NCI-H1436 (cell line): ENCODE measurements at places on chromosomes 12 and 14.

GRCh38 chr12:91627225-91627624, 444.6 kb upstream of the DCN start:
- DNase-seq = no peak

- DNase-seq = no peak
Measured at GRCh38 chr12:6747216-6747615, 5.7 kb downstream of the MLF2 start.

GRCh38 chr12:108479364-108480070, 35.6 kb upstream of the FICD start:
- no peak for DNase-seq

DNA sequence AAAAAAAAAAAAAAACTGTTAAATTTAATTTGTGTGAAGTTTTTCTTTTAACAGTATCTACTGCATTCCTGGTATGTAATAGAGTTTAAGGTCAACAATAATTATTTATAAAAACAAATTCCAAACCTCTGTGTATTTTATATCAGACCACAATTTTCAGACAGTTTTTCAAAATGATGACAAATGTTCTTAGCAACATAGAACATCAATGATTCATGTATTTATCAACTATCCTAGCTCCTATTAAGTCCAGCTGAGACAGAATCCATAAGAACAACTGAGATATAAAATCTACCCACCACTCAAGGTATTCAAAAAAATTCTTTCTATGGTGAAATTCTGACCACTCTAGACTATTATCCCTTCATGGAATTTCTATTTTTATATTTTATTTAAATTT, 144.5 kb downstream of the EPS8 start:
- no peak for DNase-seq

DNA sequence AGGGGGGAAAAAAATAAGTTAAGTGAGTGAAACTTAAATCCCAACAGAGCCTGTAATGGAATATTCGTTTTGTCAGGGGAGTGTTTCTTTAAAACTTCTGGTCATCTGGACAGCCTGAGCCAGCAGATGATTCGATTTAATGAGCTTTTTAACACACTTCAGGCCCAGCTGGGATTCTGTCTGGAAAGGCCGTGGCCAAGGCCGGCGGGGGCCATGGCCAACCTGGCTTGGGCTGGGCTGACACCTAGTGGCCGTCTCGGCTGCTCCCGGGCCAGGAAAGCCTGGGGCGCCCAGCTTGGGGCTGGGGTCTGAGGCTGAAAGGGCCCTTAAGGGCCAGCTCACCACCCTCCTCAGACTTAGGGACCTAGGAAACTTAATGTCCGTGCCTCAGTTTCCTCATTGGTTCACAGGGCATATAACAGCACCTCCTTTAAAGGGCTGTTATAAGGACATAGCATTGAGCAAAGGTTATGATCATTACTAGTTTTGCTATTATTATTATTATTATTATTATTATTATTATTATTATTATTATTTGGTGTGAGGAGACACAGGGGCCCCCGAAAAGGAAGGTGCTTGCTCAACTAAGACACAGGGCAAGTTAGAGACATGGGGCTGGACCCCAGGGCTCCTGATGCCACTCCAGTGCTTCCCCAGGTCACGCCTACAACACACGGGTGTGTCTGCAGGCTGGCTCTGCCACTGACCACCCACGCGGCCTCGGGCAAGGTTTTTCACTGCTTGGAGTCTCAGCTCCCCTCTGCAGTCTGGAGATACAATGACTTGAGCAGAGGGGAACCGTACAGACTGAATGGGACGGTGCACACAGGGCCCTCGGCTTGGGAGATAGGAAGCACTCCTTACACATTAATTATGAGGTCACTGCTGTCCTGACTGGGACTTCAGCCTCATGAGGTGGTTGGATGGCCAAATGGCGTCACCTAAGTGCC, 84.0 kb downstream of the SYNE3 start:
- no peak for DNase-seq

DNA sequence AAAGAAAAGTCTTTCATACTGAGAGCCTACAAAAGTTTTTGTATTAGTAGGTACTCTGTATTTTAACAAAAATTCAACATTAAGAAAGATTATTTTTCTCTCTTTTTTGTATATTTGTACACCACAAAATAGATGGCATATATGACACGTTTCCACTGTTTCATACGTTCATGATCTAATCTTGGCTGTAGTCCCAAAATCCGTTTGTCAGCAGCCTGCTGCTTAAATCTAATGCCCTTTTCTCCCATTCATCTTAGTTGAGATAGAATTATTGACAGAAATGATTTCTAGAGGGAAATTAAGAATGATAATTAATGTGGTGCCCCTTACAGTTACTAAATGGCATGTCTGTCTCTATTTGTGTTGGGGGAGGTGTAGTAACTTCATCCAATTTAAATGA, 140.7 kb upstream of the NOVA1 start:
- DNase-seq = no peak

GRCh38 chr12:47272412-47273190, 192.8 kb upstream of the AMIGO2 start:
- no peak for DNase-seq

DNA sequence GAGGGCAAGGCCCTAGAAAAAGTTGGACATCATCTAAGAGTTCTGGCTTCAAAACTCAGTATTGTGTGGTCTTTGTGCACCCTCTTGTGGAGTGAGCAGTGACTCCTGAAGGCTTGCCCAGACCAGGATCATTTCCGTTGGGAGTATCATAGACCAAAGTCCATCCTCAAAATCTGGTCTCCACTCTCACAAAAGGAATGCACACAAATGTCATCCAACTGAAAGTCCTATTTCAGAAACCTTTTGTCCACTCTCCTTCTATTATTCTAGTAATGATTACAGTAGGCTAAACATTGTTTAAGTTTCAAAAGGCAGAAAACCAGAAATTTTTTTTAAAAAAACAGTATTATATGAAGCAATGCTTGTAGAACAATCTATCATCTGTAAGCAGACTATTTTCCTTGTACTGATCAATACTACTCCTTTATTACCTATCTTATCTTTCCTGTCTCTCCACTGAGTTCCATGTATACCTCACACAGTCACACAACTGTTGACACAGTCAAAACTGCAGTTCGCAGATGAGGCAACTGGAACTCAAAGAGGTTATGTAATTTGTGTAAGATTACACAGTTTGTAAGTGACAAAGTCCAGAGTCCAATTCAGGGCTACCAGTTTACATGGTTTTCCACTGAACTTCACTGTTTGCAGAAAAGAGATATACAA, 41.4 kb downstream of the COX16 start:
- peak; percentile 15 for DNase-seq

DNA sequence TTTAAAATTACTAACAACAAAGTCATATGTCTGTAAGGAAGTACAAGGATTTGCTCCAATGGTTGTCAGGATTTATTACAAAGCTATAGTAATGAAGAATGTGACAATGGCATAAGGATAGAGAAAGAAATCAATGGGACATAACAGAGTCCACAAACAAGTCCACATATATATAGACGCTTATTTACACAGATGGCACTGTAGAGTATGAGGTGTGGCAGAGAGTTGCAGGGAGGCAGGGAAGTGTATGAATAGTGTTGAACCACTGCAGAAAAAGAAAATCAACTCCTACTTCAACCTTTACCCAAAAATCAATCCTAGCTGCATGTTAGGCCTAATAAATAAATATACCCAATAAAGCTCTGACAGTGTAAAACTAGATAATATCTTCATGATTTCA, 21.3 kb downstream of the SOS2 start:
- DNase-seq = no peak

- DNase-seq = no peak
Measured at GRCh38 chr14:25431211-25432076, 381.5 kb upstream of the STXBP6 start.

GRCh38 chr12:34244608-34245007, 222.3 kb downstream of the ALG10 start:
- no peak for DNase-seq

- peak; percentile 64 for DNase-seq
Measured at GRCh38 chr12:91381309-91381804, 198.7 kb upstream of the DCN start.

- DNase-seq = no peak
Measured at GRCh38 chr12:15752785-15753184, 36.4 kb downstream of the EPS8 start.

GRCh38 chr12:106118-106591, 39.6 kb downstream of the IQSEC3 start:
- peak; percentile 60 for DNase-seq

DNA sequence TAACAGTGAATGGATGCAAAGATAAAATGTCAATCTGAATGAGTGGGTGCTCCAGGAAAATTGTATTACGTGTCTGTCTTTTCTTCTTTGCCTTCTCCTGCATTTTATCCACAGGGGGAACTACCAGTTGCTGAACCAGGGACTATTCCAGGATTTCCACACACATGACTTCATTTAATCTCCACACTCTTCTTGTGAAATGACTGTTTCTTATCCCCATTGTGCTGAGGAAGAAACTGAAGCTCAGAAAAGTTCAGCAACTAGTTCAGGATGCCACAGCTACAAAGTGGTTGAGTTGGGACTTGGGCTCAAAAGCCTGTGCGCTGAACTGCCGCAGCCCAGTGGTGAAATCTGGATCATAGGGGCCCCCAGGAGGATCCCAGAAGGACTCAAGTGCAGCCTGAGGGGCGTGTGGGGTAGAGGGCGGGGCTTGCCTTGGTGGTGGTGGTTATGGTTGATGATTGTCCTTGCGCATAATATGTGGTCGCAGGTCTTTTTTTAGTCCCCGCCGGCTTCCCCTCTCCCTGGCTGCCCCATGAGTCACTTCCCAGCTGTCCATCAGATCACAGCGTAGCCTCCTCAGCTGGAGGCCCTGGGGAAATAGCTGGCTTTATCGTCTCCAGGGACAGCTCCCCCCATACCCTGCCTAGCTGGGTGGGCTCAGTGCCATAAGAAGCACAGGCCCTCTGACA, 235.2 kb upstream of the CRY1 start:
- DNase-seq = no peak

- DNase-seq = no peak
Measured at GRCh38 chr12:121819212-121819949, 15.6 kb downstream of the SETD1B start.

DNA sequence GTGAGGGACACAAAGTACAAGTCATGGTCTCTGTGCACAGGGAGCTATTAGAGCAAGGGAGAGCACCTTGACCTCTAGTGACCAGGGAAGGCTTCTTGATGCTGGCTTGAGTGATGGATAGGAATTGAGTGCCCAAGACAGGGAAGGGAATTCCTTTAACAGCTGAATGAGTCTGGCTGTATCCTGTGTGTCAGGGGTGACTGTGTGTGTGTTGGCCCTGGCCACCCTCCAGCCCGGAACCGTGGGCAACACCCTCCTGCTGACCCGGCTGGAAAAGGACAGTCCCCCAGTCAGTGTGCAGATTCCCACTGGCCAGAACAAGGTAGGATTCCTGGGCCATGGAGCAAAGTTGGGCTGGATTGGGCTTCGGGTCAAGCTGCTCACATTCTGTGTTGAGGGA, 5.5 kb upstream of the PFDN5 start:
- no peak for DNase-seq

- DNase-seq = no peak
Measured at GRCh38 chr14:49893309-49894213, 679 bp downstream of the ARF6 start.

- no peak for DNase-seq
Measured at GRCh38 chr12:57536597-57536942, 10.4 kb downstream of the DCTN2 start.

DNA sequence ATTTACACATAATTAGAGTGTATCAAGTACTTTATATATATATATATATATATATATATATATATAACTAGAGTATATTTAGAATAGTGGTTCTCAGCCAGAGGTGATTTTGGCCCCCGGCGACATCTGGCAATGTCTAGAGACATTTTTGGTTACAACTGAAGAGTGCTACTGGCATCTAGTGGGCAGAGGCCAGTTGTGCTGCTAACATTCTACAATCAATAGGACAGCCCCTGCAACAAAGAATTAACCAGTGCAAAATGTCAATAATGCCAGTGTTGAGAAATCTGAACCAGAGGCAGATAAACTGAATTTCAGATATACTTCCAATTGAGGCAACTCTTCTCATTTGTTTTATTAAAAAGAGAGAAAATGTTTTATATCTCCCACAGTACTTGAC, 8.9 kb downstream of the GTF2A1 start:
- DNase-seq = no peak

DNA sequence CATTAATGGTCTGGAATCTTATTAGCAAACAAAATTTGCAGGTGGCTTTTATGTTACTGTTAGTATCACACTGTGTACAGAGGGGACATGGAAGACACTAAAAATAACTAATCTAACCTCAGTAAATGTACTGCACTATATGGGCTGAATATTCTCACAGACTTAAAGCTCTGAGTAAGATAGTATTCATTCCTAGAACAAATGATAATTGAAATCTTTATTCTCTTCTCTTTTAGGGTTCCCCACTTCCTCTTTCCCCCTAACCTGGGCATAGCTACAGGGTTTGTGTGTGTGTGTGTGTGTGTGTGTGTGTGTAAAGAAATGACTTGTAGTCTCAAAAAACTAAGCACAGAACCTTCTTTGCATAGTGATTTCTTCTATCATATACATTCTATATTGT, 21.4 kb upstream of the HECTD1 start:
- DNase-seq = no peak

- no peak for DNase-seq
Measured at GRCh38 chr14:70045310-70045709, 143.4 kb downstream of the SLC8A3 start.

DNA sequence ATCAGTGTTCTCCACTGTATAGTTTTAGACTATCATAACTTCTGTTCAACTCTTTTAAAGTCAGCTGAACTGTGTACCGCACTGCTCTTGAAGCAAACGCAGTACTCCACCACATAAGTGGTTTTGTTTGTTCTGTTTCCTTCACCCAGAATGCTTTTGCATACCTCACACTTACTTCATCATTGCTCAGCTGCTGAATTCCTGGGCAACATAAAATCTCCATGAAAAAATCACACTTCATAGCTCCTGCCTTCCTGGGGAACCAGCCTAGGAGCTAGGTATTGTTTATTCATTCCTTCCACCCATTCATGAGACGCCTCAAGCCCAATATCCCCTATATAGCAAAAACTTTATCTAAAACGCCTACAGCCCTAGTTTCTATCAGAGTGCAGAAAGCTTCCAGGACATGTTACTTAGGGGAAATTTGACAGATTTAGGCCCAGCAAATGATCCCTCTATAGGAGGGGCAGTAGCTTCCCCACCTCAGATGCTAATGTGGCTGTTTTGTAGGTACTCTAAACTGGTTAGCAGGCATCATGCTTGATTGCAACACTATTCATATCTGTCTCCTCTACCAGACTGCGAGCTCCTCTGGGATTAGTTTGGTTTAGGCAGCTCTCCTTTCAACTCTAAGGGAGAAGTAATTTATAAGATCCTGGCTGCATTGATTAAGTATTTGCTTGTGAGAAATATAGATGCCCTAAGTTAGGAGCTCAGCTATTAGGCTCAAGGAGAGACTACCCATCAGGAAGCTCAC, 44.5 kb downstream of the LRRC9 start:
- no peak for DNase-seq
